ENCODE measurements at places on chromosomes 16 and 17.

DNA sequence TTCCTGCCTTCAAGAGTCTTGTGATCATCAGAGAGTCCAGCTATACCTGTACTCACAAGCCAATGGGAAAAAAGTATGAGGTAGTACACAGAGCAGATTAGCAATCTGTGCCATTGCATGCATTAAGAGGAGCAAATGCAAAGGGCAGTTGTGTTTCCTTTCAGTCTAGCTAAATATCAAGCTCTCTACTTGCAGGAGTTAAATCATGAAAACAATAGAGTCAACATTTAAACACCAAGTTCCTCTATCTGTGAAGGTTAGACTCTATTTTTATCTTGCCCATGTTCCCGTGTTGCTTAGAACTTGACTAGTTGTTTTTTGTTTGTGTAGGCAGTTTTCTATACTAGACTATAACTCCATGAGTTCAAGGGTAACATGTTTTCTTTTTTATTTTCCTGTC, 4.7 kb upstream of the FAM20A start:
- DNase-seq, result no peak

DNA sequence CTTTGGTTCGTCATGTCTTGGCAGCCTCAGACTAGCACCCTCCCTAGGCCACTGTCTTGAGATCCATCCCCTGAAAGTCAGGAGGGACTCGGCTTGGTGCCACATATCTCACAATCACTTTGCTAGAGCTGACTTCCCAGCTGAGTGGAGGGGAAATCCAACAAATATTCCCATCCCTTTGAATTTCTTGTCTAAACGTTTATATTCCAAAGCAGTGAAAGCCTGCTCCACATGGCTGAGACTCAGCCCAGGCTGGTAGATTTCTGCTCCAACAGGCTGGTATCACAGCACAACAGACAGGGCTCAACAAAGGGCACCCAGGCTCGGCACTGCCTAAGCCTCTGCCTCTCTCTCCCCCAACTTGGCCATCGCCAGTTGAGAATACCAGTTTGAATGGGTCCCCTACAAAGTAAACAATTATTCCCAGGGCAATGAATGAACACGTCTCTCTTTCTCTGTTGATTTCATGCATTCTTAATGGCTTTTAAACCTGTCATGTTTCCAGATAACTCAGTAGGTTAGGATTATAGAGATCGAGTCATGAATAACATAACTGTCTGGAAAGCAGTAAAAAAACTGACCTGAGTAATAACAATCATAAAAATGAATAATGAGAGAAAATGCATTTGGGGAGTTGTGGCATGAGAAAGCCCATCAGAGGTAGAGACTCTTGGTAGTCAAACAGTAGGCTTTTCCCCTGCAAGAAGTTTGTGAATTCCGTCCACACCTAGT, 1.0 kb downstream of the KRT13 start:
- DNase-seq, result no peak

GRCh38 chr16:28923652-28924398, 1.2 kb downstream of the RABEP2 start:
- DNase-seq, result peak; percentile 20

DNA sequence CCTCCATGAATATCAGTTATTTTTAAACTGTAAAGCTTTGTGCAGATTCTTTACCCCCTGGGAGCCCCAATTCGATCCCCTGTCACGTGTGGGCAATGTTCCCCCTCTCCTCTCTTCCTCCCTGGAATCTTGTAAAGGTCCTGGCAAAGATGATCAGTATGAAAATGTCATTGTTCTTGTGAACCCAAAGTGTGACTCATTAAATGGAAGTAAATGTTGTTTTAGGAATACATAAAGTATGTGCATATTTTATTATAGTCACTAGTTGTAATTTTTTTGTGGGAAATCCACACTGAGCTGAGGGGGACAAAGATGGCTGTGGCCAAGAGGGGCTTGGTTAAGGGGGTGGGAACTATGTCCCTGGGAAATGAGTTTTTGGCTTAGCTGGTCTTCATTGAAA, 2.3 kb downstream of the CCL11 start:
- no peak for DNase-seq

- no peak for DNase-seq
Observed at GRCh38 chr16:12300945-12301500, 324.5 kb downstream of the SNX29 start.

- DNase-seq, result peak; percentile 81
Observed at GRCh38 chr16:20849589-20850390, 43.5 kb downstream of the REXO5 start.

All from OCI-M1 (cell line).